ENCODE measurements at places on chromosomes 2 and 18.
A peak's percentile ranks its signal among the peaks of the same experiment; 100 is the strongest.

GRCh38 chr2:217387776-217388387 lies 528.0 kb upstream of the TNP1 start:
- no peak for DNase-seq

GRCh38 chr2:202950592-202950991 lies 38.5 kb downstream of the CARF start:
- no peak for DNase-seq

DNA sequence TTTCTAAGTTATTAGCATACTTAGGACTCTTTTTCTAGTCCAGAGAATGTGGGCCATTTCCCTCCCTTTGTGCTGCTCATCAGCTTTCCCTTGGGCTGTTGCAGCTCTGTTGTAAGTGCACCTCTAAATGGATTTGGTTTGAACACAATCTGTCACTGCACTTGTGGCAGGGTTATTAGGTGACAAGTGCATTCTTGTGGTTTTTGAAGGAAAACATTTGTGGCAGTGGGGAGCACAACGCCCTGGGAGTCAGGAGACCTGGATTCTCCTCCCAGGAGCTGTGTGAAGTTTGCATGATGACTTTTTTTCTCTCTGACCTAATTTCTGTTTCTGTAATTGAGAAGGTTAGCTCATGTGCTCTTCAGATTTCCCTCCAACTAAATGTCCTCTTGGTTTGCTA lies 630.9 kb upstream of the FAM98A start:
- no peak for DNase-seq

DNA sequence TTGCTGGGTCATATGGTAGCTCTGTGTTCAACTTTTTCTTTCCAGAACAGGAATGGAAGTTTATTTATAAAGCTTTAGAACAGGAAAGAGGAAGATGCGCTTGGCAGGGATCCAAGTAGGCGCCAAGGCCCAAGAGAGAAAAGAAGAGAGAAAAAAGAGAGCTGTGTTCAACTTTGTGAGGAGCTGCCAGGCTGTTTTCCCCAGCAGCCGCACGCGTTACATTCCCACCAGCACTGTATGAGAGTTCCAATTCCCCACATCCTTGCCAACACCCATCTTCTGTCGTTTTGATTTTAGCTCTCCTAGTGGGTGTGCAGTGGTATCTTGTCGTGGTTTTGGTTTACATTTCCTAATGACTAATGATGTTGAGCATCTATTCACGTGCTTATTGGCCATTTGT lies 51.4 kb downstream of the KCNF1 start:
- no peak for DNase-seq

- peak; percentile 88 for DNase-seq
These were observed at the start of gene ANKMY1 for GRCh38 chr2:240557808-240558207. Gene ANKMY1, minus strand, starts transcription at chr2:240557988. Its CDS starts 653 bp downstream, at chr2:240557335.

DNA sequence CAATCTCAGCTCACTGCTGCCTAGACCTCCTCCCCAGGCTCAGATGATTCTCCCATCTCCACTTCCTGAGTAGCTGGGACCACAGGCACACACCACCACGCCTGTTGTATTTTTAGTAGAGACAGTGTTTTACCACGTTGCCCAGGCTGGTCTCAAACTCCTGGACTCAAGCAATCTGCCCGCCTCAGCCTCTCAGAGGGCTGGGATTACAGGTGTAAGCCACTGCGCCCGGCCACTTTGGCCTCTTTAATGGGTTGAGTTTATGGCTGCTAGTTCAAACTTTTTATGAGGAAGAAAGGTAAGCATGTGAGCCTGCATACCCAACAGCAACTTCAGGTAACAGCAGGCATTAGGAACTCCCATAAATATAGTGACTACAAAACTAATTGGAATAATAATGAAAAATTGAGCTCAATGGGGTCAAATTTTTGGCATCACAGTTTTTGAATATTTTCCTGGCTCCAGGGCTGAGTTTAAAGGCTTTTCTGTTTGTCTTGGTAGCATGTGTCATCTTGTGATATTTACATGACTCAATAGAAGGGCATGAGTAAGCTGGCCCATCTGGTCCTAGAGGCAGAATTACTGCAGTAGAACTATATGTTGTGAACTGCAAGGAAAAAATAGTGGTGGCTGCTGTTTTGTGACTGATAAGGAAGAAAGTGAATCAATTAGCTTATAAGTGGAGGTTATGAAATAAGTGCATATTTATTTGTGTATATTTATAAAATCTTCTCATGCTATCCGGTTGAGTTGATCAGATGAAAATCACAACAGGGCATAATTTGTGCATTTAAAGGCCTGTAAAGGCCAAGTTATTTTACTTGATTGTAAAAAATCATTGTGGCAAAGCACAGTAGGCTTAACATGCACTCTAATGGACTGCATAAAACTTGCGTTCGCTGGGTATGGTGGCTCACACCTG lies 24.8 kb downstream of the GALM start:
- DNase-seq = no peak

- no peak for DNase-seq
These were observed 43.9 kb downstream of the CROCC2 start for GRCh38 chr2:240949791-240950705.

DNA sequence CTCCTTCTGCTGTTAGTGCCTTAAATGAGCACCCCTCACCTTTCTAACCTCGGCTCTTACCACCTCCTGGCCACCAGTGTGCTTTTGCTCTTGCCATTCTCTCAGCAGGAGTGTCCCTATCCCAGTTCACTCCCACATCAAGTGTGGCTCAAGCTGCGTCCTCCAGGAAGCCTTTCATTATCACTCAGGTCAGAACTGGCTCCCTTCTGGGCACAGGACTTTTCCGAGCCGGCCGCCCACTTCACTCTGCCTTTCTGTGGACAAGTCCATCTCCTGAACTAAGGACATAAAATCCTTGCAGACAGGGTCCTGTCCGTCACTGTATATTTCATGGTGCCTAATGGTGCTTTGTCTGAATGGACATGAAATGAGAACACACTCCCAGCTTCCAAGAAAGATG lies 15.6 kb downstream of the TMEM127 start:
- no peak for DNase-seq
